ENCODE measurements at places on chromosomes 12 and 14.

- no peak for DNase-seq
Measured at GRCh38 chr14:73241481-73242165, 4.3 kb downstream of the PAPLN start.

DNA sequence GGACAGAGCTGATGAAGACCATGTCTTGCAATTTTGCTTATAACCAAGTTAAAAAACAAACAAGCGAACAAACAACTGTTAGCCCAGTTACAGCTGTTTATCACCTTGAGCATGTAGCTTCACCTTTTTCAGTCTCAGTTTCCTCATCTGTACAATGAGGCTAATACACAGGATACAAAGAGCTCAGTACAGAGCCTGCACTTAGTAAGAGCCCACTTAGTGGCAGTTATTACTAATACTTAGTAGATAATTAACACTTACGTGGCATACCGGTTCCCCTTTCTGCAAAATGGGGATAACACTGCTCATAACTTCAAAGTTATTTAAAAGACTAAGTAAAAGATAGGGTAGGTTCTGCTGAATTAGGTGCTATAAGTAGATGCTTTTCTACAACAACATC lies 228.0 kb downstream of the MON2 start:
- no peak for DNase-seq

- no peak for DNase-seq
Measured at GRCh38 chr12:98319716-98320425, 195.5 kb upstream of the TMPO start.

DNA sequence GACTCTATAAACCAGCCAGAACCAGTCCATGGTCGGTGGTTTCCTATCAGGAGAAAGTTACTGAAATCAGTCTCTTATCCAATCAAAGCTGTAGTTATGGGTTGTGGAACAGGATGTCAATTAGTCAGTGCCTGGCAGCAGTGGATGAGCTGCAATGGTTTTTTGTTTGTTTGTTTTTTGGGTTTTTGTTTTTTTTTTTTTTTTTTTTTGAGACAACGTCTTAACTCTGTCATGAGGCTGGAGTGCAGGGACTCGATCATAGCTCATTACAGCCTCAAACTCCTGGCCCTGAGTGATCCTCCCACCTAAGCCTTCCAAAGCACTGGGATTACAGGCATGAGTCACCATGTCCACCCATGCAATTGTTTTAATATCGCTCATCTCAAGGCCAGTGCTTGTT lies 113.3 kb upstream of the CAND1 start:
- no peak for DNase-seq

DNA sequence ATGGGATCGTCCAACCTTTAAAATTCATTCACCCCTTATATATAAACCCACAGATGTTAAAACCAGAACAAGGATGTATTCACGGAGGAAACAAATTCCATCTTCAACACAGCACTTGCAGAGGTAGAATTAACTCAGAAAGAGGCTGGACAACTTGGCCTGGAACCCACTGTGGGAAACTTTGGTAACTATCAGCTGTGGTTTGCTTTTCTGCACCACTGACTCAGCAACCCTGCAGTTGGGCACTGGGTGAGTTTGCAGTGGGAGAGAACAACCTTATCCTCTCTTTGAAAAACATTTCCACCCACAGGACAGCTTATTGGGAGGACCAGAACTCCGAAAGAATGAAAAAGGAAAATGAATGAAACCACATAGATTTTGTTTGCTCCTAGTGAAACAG lies 66.3 kb downstream of the ZNF664 start:
- no peak for DNase-seq

DNA sequence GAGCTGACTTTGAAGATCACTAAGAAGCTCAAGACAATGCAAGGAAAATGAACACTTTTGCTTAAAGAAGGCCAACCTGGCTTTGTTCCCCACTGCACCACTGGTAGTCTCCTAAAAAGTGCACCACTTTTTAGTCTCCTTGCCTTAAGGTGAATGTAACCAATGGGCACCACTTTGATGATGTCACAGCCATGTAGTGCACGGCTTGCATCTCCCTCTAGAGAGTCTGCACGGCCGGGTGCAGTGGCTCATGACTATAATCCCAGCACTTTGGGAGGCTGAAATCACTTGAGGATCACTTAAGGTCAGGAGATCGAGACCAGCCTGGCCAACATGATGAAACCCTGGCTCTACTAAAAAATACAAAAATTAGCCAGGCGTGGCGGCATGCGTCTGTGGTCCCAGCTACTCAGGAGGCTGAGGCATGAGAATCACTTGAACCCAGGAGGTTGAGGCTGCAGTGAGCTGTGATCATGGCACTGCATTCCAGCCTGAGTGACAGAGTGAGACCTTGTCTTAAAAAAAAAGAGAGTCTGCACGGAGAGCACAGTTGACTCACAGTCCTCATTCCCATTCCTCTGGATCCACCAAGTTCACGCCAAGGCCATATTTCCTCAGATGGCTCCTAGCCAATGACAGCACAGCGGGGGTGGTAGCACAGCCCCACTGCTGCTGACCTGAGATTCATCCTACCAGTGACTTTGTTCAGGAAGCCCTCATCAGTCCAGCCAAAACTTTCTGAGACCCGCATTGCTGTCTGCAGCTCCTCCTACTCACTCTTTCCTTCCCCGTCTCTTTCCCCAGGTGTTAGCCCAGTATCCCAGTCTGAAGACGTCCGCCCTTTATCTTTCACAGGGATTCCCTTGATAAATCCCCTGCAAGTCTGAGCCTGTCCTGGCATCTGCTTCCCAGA lies 16.5 kb upstream of the IFT81 start:
- DNase-seq = no peak

DNA sequence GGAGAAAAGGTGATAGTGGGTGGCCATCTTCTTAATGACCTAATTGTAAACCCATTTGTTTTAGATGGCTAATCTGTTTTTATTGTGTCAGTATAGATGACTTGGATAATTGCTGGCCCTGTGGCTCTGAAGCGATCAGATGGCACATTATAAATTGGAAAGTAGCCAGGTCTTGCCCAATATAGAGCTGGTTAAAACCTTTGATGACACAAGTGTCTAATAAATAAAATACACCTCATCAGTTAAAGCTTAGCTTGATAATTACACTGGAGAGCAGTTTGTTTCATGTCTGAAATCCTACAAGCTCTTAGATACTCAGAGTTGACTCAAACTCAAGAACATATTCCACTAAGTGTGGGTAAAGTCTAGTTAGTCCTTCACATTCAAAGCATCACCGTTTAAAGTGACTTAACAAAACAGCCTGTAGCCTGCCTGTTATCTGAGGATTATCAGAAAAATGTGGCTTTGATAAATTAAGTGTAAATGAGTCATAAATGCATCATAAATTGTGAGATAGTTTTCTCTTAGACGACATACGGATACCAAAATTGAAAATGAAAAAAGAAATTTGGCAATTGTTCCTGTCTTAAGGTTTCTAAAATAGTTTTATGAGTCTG lies 280.9 kb downstream of the LRIG3 start:
- DNase-seq = no peak

DNA sequence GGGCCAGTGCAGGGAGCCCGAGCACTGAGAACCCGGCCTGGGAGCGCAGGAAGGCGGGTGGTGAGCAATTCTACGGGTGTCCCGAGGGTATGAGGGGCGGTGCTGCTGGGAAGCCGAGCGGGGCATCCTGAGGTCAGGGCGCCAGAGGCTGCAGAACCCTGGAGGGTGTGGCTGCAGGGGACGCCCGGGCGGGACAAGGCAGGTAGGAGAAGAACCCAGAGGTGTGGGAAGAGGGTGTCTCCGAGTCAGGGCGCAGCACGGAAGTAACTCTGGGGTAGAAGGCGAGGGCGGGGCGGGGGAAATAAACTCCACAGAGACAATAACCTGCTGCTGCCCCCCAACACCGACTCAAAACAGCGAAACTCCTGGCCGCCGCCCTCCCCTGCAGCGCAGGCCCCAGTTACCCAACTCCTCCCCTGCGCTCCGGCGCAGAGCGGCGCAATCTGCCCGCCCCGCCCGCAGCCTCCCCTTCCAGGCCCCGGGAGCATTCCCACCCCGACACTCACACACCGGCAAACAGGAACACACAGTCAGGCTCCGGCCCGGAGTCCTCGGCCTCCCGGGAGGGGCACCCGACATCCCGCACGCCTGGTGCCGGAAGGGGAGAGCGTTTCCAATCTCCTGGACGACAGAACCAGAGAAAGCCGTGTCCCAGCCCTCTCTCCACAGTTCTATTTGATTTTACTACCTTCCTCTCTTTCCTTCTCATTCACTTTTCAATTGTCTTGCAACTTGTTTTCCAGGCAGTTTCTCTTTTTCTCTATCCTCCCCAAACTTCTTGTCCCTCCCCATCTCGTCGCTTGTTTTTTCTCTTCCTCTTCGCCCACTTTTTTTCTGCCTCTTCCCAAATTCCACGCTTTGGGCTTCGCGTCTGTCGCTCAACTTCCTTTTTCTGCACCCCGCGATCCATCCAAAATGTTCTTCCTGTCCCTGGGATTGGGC lies 2.4 kb downstream of the HRK start:
- DNase-seq = no peak

- no peak for DNase-seq
Measured at GRCh38 chr14:69620211-69620611, 8.8 kb downstream of the SUSD6 start.

DNA sequence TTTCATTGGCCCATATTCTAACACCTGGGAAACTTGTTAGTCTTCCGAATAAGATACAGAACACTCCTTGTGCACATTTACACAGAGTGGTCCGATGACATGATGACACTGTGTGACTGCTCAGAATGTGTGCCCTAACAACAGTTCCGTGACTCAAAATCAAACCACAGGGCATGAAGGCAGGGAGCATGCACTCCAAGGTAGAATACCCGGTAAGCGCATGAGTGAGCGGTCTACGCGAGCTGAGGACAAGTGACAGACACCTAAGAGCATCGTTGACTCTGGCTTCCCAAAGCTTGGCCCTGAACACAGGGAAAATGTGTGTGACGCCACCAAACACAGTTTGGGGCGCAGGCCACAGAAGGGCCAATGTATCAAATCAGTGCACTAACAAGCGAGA lies 18.6 kb downstream of the CLIP1 start:
- no peak for DNase-seq

GRCh38 chr14:101217616-101218371 lies 314.3 kb upstream of the RTL1 start:
- DNase-seq = no peak

GRCh38 chr14:57823015-57823660 lies 42.8 kb downstream of the SLC35F4 start:
- no peak for DNase-seq

DNA sequence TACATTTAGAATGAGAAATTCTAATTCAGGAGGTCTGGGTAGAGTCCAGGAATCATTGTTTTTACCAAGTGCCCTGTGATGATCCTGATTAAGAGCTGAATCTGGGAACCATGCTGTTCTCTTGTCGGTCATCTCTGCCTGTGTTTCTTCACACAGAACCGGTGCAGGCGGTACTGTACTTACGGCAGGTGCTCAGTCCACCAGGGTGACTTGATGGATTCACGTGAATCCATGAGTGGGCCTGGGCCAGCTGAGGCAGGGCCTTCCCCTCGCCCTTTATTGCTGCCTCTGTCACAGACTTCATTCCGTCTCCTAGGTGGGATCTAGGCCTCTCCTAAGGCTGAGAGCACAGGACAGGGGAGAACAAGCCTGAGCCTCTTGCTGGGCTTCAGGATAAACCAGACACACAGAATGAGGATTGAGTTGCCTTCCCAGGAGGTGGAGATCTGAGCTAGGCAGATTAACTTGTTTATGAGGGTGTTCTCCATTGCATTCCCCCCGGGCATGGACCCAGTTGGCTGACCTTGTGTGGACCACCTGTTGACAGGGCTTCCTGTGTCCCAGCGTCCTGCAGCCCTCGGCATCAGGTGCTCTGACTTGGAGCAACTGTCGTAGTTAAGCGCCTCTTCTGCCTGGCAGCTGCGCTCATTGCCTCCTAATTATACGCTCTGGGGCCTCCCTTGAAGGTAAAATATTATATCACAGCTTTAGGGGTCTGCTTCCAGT lies 42.1 kb downstream of the B4GALNT3 start:
- no peak for DNase-seq

DNA sequence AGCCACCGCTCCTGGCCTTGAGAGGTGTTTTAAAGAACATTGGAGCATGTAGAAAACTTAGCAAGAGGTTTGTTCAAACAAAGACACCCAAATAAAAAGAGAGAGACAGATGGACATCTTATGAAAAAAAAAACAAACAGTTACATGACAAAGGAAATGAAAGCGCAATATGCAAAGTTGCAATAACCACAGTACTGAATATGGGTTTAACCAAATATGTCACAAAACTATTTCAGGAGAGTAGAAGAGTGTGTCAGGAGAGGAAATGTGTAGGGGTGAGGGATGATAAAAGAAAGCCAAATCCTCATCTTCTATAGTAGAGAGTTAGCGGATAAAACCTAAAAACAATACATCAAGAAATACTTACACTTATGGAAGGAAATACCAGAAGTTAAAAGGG lies 98.4 kb downstream of the GTF2A1 start:
- no peak for DNase-seq

GRCh38 chr14:99907761-99908652 lies 114.8 kb downstream of the EML1 start:
- DNase-seq = no peak

DNA sequence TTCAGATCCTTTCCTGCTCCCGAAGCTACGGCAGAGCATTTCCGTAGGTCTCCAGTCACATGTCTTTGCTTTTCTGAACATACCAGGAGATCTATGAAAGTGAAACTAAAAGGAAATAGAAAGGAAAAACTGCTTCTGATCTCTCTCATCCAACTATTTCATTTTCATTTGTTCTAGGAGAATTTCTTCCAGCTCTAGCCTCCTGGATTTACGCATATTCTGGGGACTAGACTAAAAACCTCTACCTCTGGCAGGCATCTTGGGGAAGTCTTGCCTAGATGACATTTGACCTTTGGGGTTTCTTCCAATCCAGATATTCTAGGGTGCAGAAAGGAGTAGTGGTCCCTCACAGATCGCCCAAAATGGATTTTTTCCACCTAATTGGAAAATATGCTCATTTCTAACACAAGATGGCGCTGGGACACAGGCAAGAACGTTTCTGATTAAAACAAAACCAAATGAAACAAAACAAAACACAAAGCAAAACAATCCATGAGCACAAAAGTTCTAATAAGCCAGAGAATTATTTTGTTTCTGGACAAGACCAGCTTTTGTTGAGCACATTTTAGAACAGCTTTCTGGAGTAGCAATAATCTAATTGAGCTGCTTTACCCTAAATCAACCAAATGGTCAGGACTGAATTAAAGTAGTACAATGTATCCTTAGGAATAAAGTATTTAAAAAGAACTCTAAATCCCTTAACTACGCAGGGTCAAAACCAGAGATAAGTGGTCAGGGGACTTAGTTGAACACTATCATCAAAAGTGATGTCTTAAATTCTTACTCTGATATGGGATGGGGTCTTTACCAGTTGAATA lies 12.3 kb upstream of the PARP11 start:
- DNase-seq = peak; percentile 13

DNA sequence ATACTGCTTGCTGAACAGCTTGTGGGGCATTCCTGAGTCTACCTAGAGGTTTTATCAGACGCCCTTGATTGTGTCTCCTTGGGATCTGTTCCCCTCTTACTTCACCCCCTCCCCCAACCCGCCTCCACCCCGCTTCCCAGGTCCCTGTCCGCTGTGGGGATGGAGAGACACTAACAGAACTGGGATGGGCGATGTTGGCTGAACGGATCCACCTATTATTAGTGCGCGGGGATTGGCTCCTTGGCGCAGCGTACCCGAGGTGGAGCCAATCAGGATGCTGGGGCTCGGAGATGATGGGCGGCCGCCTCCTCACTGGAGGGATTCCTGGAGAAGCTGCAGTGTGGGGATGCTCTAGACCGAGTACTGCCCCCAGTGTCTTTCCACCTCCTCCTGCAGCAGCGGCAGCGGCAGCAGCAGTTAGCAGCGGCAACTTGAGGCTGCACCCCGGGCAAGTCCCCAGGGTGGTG lies at the start of gene SYT1:
SYT1 (plus strand) TSS at position 372 of the 467 bp plus-strand sequence.
- DNase-seq = no peak
